Kidney epithelial cell (primary cell): ENCODE measurements at places on chromosomes 1 and 21. TPM values are rescaled to one million over a fixed set of nuclear protein-coding genes. Genes with fewer than 3 reads are reported as not detected.
A peak's percentile ranks its signal among the peaks of the same experiment; 100 is the strongest.

GRCh38 chr1:171343727-171344472 lies 29.9 kb downstream of the FMO4 start:
- DNase-seq, result no peak

GRCh38 chr1:159646687-159647086 lies 59.1 kb downstream of the APCS start:
- DNase-seq, result no peak

DNA sequence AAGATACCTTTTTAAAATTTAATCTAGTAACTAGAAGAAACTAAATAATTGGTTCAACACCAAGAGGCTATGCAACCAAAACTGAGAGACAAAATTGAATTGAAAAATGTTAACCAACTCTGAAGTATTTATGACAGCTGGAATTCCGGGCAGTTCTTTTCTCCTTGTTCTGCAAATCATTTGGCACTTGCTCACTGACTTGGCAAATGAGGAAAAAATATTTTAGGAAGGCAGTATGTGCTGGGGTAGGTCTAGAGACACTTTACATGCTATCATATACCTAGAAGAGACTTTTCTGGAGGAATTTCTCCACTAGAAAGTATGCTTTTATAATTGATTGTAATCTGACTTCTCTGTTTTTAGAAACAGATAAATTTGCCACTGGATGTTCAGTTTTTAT lies 22.1 kb upstream of the SH3D21 start:
- DNase-seq, result no peak

GRCh38 chr1:55473661-55474060 lies 258.5 kb upstream of the USP24 start:
- no peak for DNase-seq

The GPR157 gene
- 6.4 and 9.4 TPM in 2 replicates for total RNA-seq

The FCRL2 gene
- total RNA-seq, result not detected in 2 replicates

DNA sequence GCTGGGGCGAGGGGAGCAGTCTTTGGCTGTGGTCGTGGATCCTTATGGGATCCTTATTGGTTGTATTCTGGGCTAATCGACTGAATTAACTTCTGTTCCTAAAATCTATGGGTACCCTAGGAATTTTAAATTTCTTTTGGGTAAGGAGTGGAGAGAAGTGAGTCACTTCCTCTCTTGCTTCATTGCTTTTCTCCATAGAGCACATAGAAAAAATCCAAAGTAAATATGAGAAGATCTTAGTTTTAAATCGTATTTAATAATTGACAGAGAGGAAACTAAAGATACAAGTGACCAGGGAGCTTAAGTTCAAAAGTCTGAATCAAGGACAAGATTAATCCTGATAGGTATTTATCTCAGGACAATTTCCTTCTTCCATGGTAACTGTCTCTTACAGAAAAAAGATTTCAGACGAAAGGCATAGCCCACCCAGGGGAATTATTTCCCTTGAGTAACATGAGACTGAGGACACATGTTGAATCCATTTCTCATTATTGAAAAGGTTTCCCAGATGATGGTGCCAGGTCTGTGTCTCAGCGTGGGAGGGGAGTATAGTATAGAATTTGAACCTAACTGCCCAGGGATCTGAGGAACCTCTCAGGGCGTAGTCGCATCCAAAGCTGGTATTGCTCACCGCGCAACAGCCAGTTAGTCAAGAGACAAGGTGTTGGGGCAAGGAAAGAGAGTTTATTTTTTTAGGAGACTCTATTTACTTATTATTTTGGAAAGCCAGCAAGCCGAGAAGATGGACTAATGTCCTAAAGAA lies 28.7 kb upstream of the FASLG start:
- DNase-seq, result no peak

- DNase-seq, result no peak
These were observed 3.4 kb downstream of the TRIM11 start for GRCh38 chr1:228403231-228403631.

- peak; percentile 10 for DNase-seq
These were observed 287.5 kb downstream of the SMYD3 start for GRCh38 chr1:246219508-246220030.

GRCh38 chr1:92291372-92291999 lies 7.3 kb downstream of the GLMN start:
- DNase-seq, result peak; percentile 29

DNA sequence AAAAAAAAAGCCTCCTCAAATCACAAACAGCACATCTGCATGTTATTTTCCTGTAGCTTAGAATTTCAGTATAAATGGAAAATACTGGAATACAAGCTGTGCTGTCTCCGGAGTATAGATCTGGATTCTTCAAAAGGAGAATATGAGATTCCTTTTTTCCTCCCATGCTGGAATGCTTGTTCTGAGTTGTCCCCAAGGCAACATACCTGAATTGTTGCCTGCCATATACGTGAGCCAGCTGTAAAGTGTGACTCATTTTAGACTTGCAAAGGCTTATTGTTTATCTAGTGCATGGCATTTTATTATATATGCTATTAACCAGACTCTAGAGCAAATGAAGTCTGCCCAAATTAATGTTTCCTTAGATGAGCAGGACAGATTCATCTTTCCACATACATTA lies 95.0 kb upstream of the C1orf105 start:
- peak; percentile 37 for DNase-seq

The LORICRIN gene
- total RNA-seq, result not detected in 2 replicates

- DNase-seq, result no peak
These were observed 27.8 kb downstream of the NTPCR start for GRCh38 chr1:232978091-232978634.

DNA sequence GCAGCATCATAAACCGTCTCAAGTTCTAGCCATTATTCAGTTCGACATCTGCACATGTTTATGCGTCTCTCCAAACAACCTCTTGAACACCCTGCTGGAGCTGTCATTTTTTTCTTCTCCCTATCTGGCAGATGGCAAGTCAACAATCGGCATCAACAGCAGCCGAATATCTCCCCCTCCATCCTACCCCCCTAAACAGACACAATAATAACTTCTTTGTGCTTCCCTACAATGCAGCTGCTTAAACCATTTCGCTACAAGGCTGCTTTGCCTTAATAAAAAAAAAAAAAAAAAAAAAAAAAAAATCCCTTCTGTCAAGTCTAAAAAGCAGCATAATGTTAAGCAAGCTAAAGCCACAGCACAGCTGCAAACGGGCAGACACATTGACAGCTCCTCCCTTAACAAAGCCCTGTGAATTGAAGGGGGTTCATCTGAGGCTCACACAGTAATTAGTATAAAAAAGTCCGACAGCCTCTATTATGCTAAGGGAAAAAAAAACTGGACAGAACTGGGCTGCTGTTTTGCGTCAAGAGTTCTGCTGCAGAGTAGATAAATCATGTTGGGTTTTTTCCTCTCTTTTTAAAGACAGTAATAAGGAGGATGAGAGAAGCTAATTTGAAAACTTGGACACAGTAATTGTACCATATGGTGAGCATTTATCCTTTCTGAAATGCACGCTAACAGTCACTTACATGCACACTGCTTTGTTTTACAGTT lies 136.4 kb downstream of the AKT3 start:
- no peak for DNase-seq

DNA sequence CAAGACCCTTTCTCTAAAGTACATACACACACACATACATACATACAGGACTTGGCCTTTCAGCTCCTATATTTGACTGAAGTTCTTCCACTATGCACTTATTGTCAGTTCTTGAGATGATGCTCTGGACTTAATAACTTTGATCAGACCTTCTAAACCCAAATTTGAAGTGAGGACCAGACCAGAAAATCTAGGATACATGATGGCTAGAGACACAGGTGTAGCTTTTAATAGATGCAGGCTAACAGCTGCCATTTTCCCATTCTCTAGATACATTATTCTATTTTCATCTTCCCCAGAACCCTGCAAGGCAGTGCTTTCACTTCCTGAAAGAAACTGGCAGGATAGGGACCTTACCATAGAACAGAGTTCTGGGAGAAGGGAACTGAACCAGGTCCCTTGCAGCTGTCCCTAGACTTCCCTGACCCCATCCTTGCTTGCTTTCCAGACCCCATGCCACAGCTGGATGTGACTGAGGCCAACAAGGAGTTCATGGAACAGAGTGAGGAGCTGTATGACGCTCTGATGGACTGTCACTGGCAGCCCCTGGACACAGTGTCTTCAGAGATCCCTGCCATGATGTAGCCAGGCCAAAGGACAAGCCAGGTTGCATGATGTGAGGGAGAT lies 14.9 kb upstream of the RAB42 start:
- DNase-seq, result no peak

- DNase-seq, result no peak
These were observed 8.2 kb downstream of the CLCC1 start for GRCh38 chr1:108955111-108955510.

The RIIAD1 gene
- not detected in 2 replicates for total RNA-seq

DNA sequence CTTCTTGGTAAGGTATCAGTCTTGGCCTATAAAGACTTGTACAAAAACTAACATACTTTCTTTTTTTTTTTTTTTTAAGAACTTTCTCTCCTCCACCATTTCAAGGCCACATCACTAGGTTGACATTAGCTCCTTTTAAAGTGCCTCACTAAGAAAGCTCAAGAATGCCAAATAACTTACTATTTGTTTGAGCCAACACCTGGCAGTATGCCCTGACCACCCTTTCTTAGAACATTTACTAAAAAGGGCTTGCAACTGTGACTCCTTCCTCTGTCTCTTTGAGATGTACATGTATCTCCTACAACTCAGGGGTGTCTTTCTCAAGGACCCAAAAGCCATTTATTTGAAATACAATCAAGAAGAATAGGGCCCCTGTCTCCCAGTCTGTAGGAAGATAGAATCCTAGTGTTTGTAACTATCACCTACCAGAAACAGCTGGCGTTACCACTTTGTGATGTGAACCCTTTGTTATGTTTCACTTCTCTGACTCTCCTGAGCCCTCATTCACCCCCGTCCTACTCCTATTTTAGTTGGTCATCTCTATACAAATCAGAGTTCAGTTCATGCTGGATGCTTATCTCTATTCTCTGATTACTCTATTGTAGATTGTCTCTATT lies 12.2 kb upstream of the SAMD13 start:
- DNase-seq, result no peak

GRCh38 chr1:111205714-111206050 lies 5.2 kb upstream of the DENND2D start:
- DNase-seq, result no peak

The OR14K1 gene
- not detected in 2 replicates for total RNA-seq

The KCNK2 gene
- not detected in 2 replicates for total RNA-seq

The CD244 gene
- not detected in 2 replicates for total RNA-seq

The SPRR2A gene
- 1.0 and 3.9 TPM in 2 replicates for total RNA-seq

GRCh38 chr1:201335901-201336300 lies 41.6 kb downstream of the TNNT2 start:
- DNase-seq, result no peak

GRCh38 chr1:154747380-154747739 lies 122.7 kb downstream of the KCNN3 start:
- DNase-seq, result no peak

DNA sequence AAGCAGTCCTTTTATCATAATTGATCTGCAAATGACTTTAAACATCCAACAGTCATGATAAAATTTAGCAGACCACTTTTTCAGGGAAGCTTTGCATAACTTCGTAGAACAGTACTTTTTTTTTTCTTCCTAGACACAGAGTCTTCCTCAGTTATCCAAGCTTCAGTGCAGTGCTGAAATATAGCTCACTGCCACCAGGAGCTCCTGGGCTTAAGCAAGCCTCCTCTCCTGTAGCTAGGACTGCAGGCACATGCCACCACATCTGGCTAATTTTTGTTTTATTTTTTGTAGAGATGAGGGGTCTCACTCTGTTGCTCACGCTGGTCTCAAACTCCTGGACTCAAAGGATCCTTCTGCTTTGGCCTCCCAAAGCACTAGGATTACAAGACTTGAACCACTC lies 3.8 kb downstream of the F13B start:
- DNase-seq, result no peak

DNA sequence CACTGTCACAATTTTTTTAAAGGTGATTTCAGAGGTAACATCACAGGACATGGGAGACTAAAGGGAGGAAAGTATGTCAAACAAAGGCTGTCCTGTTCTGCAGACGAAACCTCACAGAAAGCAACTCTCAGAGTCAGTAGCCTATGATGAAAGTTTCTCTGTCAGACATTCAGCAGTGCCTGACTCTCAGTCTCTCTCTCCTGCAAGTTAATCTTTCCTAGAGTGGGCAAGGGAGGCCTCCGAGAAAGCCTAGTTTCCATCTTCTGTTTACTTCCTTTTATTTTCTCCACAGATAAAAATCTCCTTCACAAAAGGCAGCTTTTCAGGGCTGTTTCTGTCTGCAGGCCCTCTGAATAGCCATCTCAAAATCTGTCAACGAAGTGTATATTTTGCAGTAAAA lies 24.9 kb upstream of the FMO2 start:
- DNase-seq, result no peak

GRCh38 chr1:89721351-89721750 lies 88.4 kb downstream of the LRRC8C start:
- no peak for DNase-seq

DNA sequence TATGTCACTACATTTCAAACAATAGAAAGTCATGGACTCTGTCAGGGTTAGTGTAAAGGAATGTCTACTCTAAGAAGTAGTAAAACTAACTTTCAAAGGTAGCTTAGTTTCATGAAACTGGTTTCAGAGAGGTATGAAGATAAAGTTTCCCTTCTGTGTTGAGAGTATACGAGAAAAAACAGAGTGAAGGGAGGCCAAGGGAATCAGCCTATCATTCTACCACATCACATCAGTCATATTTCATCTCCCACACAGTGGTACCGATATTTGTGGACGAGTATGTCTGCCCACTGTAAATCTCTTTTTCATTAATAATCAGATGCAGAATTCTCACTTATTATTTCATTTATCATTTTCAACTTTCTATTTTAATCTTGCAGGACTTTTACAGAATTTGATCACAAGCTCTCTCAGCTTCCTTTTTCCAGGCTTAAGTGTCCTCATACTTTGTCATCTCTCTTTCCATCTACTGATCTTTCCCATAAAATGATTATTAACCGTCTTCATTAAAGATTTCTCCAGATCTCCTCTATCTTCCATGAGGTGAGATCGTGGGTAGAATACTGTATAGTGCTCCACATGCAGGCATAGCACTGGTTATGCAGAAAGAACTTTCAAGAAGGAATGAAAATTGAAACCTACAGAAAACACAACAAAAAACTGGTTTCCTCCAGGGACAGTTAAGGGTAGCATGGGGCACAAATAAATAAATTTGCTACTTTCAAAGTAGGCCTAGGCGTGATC lies 11.5 kb upstream of the IFI16 start:
- no peak for DNase-seq

DNA sequence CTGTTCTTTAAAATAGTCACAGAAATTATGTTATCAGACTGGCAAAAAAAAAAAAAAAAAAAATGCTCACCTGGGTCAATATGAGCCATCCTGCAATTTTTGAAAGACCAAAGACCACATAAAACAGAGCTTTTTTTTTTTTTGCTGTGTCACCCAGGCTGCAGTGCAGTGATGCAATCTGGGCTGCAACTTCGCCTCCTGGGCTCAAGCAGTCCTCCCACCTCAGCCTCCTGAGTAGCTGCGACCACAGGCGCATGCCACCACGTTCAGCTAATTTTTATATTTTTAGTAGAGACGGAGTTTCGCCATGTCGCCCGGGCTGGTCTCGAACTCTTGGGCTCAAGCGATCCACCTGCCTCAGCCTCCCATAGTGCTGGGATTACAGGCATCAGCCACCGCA lies 62.8 kb downstream of the RGS13 start:
- no peak for DNase-seq

The NTRK1 gene
- total RNA-seq, result not detected in 2 replicates

The TMEM82 gene
- not detected in 2 replicates for total RNA-seq
